ENCODE measurements at places on chromosomes 4 and X.

DNA sequence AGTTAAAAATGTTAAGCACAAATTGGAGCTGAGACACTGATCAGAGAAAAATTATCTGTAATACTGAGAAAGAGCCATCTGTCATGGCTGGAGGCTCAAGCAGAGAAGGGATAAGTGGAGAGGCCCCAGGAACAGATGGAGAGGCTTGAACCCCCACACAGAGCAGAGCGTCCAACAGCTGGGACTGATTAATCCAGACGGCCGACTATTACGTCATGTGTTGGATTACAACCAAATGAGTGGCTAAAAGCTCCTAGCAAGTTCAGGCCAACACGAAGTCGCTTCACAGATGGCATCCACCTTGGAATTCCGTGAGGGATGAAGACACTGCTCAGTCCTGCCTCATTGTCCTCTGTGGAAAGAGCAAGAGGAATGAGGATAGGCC is 57.7 kb upstream of the ATXN3L start:
- peak; percentile 97 for DNase-seq

GRCh38 chr4:187501731-187502130 is 493.8 kb upstream of the ZFP42 start:
- no peak for DNase-seq

DNA sequence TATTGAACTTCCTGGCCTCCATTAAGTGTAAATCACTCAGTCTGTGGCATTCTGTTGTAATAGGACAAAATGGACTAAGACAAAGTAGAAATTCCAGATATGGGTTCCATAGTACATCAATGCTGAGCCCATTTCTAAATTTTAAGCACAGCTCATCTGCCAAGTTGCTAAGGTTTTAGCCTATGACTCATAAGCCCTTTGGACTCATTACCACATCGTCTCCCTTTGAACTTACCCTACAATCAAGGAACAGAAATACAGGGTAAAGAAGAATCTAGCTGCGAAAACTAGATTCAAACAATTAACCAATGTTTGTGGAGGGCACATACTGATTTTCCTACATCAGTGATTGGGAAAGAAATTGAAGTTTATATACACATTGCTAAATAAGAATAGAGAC is 31.8 kb downstream of the NAA11 start:
- peak; percentile 11 for DNase-seq

DNA sequence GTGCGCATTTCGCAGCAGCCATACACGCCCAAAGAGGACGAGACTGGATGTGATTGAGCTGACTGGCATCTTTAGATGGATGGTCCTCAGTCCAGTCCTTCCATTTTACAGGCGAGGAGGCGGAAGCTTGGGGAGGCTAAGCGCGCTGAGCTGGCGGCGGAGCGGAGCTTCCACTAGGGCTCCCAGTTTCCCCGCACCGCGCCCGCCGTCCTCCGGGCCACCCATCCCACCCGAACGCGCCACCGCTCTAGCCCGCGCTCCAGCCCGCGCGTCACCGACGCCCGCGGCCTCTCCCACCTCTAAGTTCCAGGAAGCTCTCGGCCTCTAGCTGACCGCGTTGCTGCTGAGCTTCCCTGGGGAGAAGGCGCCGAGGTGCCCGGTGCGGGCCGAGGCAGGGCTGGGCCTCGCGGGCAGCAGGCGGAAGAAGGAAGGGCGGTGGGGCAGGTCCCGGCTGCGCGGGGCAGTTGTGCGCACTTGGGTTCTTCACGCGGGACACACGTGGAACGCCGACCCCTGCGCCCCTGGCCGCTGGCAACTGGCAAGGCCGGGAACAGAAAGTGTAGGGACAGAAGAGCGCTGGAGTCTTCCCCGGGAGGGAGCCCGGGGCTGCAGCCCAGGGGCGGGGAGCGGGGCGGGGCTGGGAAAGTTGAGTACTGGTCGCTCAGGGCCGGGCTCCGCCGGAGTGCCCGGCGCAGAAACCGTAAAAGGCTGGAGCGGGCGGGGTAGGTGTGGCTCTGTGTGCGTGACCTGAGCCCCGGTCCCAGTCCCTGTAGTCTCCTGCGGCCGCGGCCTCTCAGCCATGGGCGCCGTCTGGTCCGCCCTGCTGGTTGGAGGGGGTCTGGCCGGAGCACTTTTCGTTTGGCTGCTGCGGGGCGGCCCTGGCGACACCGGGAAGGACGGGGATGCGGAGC is at the start of gene STBD1:
Gene STBD1 (plus strand): TSS at position 763 of the 911 bp plus-strand sequence. CDS start 37 bp downstream, at position 800.
- peak; percentile 64 for DNase-seq

GRCh38 chr4:85398276-85398675 is 76.7 kb upstream of the ARHGAP24 start:
- DNase-seq = peak; percentile 75

DNA sequence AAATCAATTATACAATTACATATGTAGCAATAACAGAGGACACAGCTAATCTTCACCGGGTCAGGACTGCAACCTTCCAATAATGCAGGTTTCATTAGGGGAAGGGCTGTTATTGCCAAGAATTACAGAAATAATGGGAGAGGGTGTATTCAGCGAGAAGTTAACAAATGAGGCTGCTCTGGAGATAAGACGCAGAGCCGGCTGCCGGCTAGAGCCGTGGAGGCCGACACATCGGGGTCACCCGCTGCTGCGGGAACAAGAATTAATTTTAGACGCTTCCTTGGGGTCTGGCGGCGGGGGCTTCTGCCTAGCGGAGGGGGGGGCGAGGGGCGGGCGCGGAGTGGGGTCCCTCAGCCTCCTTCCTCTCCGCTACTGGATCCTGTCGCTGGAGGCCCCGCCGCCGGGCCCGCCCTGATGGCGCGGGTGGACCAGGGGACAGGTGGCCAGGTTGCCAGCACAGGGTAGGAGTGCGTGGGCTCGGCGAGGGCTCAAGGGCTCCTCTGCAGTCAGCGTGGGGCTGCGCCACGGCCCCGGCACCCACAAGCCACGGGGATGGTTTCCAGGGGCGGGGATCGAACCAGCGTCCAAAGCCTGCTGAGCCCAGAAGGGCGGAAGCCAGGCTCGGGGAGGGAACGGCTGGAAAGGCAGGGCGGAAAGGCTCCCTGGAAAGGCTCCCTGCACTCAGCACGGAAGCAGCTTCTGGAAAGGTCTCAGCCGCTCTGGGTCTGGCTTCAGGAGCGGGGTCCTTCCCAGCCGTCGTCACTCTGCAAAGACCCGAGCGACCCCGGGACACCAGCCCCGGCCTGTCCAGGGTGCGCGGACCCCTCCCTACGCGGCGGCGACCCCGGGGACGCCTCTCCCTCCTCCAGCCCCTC is 113.8 kb upstream of the NKX1-1 start:
- no peak for DNase-seq

DNA sequence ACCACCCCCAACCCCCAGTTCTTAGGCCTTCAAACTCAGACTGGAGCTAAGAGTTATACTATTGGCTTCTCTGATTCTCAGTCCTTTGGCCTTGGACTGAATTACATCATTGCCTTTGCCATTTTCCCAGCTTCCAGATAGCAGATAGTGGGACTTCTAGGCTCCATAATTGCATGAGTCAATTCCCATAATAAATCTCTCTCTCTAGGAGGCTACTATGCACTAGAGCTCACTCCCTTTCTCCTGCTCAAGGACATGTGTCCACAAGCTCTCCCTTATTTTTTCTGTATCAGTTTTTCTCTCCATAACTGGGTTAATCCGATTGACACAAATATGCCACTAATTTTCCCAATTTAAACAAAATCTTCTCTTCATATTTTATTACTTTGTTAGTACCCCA is 103.4 kb downstream of the REELD1 start:
- DNase-seq = no peak

Measured in fibroblast of skin of right quadriceps (primary cell).